ELF-1 (cell line): ENCODE measurements at places on chromosomes 3 and 15.

DNA sequence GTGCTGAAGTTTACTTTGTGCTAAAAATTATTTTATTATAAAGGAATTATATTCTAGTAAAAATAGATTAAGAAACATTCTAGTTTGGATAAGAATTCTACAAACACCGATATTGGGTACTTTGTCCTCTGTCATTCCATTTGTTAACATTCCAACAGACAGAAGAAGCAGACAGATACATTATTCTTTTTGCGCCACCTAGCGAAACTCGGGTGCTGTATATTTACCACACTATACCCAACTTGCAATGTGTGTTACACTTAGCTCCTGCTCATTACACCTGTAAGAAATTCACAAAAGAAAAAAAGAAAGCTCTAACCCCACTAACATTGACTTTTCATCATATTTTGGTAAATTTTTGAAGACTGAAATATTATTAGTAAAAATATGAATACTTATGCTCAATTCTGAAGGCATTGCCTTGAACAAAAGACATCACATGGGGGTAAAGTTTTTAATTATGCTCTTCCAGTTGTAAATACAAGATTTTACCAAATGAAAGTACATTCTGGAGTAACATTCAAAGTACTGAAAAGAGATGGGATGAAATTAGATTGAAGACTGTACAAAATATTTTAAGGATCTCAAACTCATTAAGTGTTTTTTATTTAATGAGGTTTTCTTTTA, 136.5 kb upstream of the MLF1 start:
- peak; percentile 47 for DNase-seq

DNA sequence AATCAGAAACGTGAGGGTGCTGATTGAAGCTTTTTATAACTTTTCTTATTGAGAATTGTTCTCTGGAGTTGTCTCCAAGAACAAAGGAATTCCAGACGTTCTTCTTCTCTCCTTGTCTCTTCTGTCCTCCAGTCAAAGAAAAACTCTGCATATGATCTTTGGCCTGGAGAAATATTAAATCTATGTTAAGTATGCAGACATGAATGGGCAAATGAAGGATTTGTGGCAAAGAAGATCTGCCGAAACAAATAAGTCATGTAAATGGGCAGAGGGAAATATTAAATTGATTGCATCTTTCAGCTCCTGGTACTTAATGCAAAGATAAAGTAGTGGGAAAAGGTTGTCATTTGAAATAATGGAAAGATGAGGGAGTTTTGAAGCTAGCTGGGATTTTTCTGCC, 74.9 kb downstream of the IGF1R start:
- DNase-seq, result no peak

- DNase-seq, result no peak
Observed at GRCh38 chr15:69957175-69957574, 140.5 kb downstream of the TLE3 start.

DNA sequence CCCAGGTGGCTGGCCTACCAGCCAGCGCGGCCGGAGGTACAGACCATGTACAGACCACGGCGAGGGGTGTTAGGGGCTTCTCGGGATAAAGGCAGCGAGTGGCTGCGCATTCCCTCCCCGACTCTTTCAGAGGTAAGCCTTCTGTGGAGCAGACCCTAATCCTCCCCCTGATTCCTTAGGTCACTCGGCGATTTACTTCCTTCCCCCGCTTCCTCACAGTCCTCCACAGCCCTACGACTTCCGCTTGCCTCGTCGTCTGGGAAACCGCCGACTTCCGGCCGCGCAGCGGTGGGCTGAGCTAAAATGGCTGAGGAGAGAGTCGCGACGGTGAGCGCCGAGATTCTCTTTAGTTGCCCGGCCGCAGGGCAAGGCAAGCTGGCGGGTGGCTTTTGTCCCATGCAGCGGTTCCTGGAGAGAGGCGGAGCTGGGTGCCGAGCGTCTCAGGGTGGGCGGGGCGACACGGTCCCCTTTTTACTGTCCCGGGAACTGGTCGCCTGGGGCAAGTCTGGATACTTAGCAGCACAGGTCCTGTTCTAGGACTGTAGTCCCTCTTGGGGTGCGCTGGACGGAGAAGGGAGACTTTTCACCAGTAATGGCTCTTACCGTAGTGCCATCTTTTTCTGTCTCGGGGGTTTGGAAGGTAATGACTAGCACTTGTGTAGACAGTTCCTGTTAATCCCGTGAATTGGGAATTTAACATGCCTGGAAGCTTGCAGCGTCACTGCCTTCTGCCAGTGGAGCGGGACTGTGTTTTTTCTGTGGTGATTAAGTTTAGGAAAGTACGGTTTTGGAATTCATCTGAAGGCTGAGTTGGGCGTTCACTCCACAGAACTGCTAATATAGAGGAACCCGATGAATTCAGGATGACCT, at the start of the genes BBS4 and HIGD2B:
Gene BBS4 (plus strand): TSS at position 283 of the 870 bp plus-strand sequence. CDS start 21 bp downstream, at position 304.
Gene HIGD2B (minus strand): TSS at position 258 of the 870 bp plus-strand sequence. CDS start 9,808 bp downstream, outside the sequence.
- peak; percentile 99 for DNase-seq

- no peak for DNase-seq
Observed at GRCh38 chr3:107619549-107619948, 96.8 kb downstream of the BBX start.

- peak; percentile 46 for DNase-seq
Observed at GRCh38 chr15:39685999-39686613, 96.5 kb downstream of the FSIP1 start.

- DNase-seq, result no peak
Observed at GRCh38 chr3:123949641-123950040, 11.4 kb downstream of the CCDC14 start.

- DNase-seq, result no peak
Observed at GRCh38 chr3:111747490-111747889, 111.6 kb upstream of the PHLDB2 start.

DNA sequence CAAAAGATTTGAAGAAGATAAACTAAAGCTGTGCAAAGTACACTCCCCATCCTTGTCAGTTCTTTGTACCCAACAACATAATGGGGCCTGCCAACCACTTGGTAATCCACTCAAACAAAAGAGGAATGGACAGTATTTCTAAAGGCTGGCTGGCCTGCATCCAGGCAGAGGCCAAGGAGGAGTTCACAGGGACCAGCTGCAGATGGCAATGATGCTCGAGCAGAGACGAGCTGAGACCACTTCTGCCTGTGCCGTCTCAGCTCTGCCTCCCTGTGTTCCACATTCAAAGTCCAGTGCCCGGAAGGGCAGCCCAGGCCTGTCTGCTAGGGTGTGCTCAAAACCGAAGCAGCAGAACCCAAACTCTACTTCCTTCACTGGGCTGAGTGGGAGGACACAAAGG, 14.3 kb downstream of the CXCR6 start:
- DNase-seq, result no peak

DNA sequence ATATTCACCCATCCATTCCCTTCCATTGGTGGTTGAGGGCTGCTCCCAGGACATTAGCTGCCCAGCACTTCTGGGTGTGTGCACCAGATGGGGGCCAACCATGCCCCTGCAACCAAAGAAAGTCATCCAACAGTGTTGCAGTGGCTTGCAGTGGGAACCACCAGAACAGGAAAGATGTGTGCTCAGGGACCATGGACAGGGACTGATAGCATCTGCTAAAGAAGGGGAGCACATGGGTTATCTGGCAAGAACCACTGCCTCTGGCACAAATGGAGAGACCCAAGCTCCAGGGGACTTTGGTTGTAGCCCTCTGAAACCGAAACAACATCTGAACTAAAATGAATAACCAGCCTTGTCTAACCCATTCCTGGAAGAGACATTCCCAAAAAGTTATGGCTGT, 8.1 kb downstream of the DCLK3 start:
- no peak for DNase-seq

DNA sequence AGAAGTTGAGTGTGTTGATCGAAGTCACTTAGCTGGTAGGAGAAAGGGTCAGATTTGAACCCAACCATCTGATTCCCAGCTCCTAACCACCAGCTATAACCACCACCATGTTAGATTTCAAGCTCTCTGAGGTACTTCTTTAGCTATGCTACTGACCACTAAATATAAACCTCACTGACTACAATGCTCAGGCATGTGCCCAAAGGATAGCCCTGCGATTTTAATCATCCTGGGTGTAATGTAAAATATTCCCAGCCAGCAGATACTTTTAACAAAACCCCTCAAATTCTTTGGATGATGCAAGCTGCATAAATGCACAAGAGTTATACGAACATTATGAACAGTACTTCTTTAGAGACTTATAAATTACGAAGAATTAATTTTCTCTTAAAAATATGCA, 115.2 kb upstream of the TSC22D2 start:
- no peak for DNase-seq
